Esophagus squamous epithelium (tissue), 5 donors: ENCODE measurements at places on chromosomes 13 and 19.

- DNase-seq, result no peak
Measured at GRCh38 chr19:41521931-41522555, 53.9 kb upstream of the CEACAM21 start.

GRCh38 chr19:39936622-39937021 lies 2.2 kb upstream of the FCGBP start:
- DNase-seq, result no peak

DNA sequence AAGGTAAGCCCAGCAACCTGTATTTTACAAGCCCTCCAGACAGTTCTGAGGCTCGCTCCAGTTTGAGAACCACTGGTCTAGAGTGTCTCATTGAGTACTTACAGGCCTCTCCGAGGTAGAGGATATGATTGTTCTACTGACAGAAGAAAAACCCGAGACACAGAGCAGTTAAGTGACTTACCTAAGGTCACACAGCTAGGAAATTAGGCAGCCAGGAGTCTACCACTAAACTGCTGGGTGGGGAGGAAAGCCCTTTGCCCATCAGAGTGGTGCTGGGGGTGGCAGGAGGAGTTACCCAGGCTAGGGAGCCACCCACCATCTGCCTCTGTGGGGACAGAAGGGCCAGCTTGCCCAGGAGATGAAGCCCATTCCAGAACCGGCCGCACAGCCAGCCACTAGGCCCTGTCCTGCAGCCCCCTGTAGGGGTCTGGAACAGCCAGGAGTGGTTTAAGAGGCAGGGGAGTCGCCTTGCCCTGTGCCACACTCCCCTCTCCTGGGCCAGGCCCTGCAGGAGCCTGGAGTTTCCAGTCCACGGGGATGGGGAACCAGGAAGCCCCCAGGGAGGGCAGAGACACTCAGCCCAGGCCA lies 703 bp downstream of the RASGRP4 start:
- no peak for DNase-seq

- DNase-seq, result no peak
Measured at GRCh38 chr19:30065680-30066606, 123.9 kb downstream of the URI1 start.

GRCh38 chr19:32063601-32064000 lies 281.8 kb upstream of the ZNF507 start:
- DNase-seq, result no peak

- DNase-seq, result no peak
Measured at GRCh38 chr13:97369261-97369893, 64.6 kb upstream of the RAP2A start.

GRCh38 chr13:73288596-73288995 lies 229.8 kb downstream of the KLF5 start:
- no peak for DNase-seq

DNA sequence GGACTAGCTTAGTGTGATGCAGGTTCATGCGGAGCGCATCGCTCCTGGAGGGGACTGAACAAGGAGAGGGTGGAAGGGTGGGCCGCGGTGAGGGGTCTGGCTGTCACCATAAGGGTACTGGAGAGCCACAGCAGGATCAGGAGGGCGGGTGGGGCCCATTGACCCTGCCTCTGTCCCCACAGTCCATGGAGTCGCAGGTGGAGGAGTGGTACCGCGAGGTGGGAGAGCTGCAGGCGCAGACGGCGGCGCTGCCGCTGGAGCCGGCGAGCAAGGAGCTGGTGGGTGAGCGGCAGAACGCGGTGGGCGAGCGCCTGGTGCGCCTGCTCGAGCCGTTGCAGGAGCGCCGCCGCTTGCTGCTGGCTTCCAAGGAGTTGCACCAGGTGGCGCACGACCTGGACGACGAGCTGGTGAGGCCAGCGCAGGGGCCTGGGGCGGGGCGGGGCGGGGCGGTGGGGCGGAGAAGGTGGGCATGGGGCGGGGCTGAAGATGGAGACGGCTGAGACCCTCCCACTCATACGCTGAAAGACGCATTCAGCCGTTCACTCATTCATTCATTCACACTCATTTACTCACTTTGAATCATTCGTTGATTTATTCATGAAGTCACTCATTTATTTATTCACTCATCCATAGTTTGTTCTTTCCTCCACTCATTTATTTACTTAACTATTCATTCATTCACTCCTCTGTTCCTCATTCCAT lies 27.5 kb upstream of the SHKBP1 start:
- DNase-seq, result no peak
